ENCODE measurements at places on chromosomes 4 and X. TPM values are rescaled to one million over a fixed set of nuclear protein-coding genes. Genes with fewer than 3 reads are reported as not detected.

TBC1D8B gene
- total RNA-seq: 0.18 TPM

GRCh38 chr4:11438647-11439046 lies 10.0 kb upstream of the HS3ST1 start:
- no peaks in the 10 kb centered on the region for H3K4me1 ChIP-seq
- no peaks in the 10 kb centered on the region for H3K27me3 ChIP-seq
- no peak for DNase-seq
- no peak overlapping the region for H3K27ac ChIP-seq
- H3K36me3 ChIP-seq: no peaks in the 10 kb centered on the region
- H3K4me3 ChIP-seq: no peak overlapping the region

DNA sequence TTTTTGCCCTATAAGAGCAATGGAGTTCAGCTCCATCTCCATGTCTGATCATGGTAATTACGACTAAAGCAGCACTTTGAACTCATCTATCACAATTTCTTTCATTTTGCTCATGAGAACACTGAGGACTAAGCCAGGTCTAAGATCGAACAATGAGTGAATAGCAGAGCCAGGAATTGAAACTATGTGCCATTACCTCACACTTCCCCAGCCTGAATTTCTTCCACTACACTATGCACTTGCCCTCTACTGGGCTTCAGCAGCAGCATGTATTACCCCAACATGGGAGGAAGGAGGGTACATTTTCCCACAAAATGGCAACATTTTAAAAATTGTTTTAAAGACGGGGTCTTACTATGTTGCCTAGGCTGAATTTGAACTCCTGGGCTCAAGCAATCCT lies 274.7 kb upstream of the FGF13 start:
- no peaks in the 10 kb centered on the region for H3K36me3 ChIP-seq
- no peak overlapping the region for H3K4me3 ChIP-seq
- no peak for DNase-seq
- H3K4me1 ChIP-seq: no peaks in the 10 kb centered on the region
- H3K27ac ChIP-seq: no peak overlapping the region

DNA sequence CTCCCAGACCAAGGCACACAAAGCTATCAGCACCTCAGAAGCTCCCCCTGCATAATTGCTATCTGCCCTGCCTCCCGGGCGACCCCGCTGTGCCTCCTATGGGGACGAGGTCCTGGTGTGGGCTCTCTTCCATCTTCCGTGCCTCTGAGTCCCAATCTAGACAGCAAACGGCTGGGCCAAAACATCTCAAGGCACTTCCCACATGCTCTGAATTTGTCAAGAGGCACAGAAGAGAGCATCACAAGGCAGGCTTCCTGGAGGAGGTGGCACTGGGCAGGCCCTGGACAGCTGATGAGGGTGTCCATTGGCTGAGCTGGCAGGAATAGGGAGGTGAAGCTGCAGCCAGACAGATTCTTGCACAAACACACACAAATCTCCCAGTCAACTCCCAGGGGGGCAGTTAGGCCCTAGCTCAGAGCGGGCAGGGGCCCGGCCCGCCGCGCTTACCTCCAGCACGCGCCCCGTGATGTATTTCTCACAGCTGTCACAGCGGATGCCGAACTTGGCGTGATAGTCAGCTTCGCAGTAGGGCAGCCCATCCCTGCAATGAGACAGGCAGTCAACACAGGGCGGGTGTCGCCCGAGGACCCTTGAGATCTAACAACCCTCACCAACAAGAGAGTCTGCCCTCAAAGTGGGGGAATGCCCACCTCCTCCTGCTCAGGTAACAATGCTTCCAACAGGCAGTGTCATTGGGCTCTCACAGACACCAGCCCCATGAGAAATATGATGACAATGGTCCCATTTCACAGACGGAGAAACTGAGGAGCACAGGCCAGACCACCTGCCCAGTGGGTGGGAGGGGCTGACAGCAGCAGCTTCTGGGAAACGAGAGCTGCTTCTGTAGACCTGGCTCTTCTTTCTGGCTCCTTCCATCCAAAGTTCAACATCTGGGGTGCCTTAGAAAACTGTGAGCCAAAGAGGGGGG lies 81.2 kb downstream of the ABLIM2 start:
- H3K27me3 ChIP-seq: no peaks in the 10 kb centered on the region
- H3K27ac ChIP-seq: no peak overlapping the region
- no peaks in the 10 kb centered on the region for H3K36me3 ChIP-seq
- DNase-seq: no peak
- H3K4me1 ChIP-seq: no peaks in the 10 kb centered on the region

DNA sequence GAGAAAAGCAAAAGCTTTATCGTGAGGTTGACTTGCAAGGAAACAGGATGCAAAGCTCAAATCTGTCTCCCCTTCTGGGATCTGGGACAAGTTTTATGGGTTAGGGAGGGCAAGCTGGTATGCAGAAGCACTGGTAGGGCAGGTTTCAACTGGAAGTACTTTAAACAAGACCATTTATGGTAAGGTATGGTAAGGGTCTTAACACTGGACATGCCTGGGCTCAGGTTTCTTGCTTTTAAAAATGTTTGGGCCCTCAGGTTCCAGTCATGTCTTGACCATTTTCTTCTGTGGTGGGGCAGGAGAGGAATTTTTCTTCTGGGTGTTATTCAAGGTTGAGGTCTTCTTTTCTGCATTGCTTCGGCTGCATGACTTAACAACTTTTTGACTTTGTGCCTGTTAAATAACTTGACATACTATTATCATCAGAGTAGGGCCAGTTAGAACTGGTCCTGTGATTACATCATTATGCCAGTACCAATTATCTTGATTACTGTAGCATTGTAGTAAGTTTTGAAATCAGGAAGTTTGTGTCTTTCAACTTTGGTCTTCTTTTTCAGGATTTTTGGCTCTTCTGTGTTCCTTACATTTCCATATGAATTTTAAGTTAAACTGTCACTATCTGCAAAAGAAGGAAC lies 33.7 kb downstream of the CD38 start:
- no peak for DNase-seq
- no peaks in the 10 kb centered on the region for H3K36me3 ChIP-seq
- H3K4me3 ChIP-seq: no peak overlapping the region
- H3K27ac ChIP-seq: no peak overlapping the region

DNA sequence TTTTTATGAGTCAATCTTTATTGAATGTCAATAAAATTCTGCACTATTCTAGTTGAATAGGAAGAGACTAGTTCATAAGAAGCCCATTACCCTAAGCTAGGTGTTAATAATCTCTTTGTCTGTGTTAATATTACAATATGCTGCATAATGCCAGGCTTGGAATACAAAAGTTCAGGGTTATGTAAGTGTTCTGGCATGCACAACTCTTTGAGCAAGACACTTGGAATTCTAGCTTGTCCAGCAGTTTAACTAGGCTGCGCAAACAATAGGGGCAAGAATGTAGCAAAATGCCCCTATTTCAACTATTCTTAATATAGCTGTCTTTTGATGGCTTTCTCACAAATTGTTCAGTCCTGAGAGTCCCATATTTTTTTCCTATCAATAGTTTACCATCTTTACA lies 31.3 kb upstream of the ETNPPL start:
- no peaks in the 10 kb centered on the region for H3K27me3 ChIP-seq
- H3K4me1 ChIP-seq: no peaks in the 10 kb centered on the region
- H3K4me3 ChIP-seq: no peak overlapping the region
- H3K36me3 ChIP-seq: no peaks in the 10 kb centered on the region

Measured in natural killer cell (primary cell).